ENCODE measurements at places on chromosomes 13 and 19. TPM values are rescaled to one million over a fixed set of nuclear protein-coding genes. Genes with fewer than 3 reads are reported as not detected.

- H3K27me3 ChIP-seq, result peaks cover 13% of the 10 kb centered on the region
- no peak overlapping the region for H3K27ac ChIP-seq
- H3K4me3 ChIP-seq, result no peak overlapping the region
- no peaks in the 10 kb centered on the region for H3K4me1 ChIP-seq
These were observed 2.3 kb downstream of the FUT2 start for GRCh38 chr19:48698046-48698445.

GRCh38 chr13:42652642-42653415, 78.9 kb downstream of the TNFSF11 start:
- H3K27me3 ChIP-seq, result no peaks in the 10 kb centered on the region
- H3K4me1 ChIP-seq, result no peaks in the 10 kb centered on the region
- no peak overlapping the region for H3K27ac ChIP-seq
- H3K36me3 ChIP-seq, result no peaks in the 10 kb centered on the region
- DNase-seq, result no peak
- H3K4me3 ChIP-seq, result no peak overlapping the region

DNA sequence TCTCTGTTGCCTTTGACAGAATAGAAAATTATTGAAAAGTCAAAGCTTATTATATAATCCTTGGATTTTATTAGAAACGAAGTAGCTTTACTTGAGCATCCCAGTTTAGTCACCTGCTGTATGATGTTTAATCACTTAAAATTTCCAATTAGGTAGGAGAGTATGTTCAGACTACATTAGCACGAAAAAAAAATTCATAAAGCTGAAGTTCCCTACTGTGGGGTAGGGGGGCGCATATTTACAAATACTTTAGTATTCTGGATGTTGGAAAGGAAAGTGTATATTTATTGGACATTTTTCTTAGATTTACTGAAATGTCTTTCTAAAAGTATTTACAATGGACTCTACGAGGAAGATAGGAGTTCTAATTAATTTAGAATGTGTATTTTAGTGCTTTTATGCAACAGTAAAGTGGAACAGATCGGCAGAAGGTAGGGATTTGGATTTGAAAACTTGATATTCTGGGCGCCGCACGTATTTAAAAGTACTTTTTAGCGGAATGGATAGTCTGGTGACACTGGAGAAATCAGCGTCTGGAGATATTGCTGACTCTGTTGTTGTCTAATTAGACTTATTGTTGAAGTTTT, 1.9 kb downstream of the CDK8 start:
- H3K4me1 ChIP-seq, result peaks cover 2% of the 10 kb centered on the region
- DNase-seq, result no peak
- H3K27me3 ChIP-seq, result no peaks in the 10 kb centered on the region
- no peaks in the 10 kb centered on the region for H3K36me3 ChIP-seq

DNA sequence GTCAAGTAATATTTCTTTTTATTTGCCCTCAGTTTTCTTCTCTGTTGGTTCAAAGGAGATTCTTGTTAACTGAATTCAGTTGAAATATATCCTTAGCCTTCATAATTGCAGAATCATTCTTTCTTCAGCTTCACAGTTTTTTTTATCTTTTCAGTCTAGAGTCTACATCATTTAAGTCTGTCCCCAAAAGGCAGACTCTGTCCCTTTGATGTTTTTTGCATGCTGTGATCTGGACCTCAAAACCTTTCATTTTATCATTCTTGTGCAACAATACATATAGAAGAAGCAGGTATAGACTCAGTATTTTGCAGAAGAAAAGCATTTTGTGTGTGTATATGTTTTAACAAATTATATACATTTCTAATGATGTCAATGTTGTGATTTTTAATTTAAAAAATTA, 734.8 kb upstream of the GPC6 start:
- H3K27ac ChIP-seq, result no peak overlapping the region
- H3K4me3 ChIP-seq, result no peak overlapping the region
- H3K4me1 ChIP-seq, result no peaks in the 10 kb centered on the region
- no peak for DNase-seq
- no peaks in the 10 kb centered on the region for H3K27me3 ChIP-seq
- no peaks in the 10 kb centered on the region for H3K36me3 ChIP-seq

DNA sequence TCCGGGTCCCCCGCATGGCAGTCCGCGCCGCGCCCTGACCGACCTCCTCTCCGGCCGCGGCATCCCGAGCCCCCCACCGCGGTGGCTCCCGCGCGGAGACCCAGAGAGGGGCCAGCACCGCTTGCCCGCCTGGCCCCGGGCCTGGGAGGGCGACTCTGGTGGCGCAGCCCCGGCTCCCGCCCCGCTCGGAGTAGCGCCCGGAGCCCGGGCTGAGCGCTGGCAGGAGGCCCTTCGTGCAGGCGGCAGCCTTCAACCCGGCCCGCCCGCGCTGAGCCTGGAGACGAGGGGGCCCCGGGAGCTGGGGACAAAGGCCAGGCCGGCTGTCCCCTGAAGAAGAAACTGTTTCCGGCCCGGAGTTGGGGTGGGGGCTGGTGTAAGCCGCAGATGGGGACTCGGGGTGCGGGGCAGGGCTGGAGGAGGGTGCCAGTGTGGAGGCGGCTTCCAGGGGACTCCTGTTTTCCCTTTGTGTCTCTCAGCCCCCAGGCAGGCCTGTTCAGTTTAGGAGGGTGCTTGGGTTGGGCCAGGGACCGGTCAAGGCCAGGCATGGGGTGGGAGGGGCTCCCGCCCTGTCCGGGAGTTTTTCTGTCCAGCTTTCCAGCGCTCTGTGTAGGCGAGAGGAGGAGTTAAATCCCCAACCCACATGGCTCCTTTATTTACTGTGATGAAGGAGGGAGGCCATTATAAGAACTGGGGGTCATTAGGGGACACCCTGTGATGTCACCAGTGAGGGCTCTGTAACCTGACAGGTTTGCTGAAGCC, 935 bp downstream of the LRP3 start:
- H3K4me1 ChIP-seq, result peaks cover 7% of the 10 kb centered on the region
- H3K27ac ChIP-seq, result no peak overlapping the region
- peak; percentile 52 for DNase-seq
- H3K4me3 ChIP-seq, result peak overlapping the region; percentile 56
- H3K36me3 ChIP-seq, result no peaks in the 10 kb centered on the region
- no peaks in the 10 kb centered on the region for H3K27me3 ChIP-seq

- H3K27ac ChIP-seq, result peak overlapping the region; percentile 10
- H3K4me1 ChIP-seq, result no peaks in the 10 kb centered on the region
- H3K36me3 ChIP-seq, result no peaks in the 10 kb centered on the region
- no peak for DNase-seq
These were observed 23.1 kb downstream of the TBC1D4 start for GRCh38 chr13:75458696-75459422.

- H3K4me3 ChIP-seq, result peak overlapping the region; percentile 28
- peaks cover 11% of the 10 kb centered on the region for H3K27me3 ChIP-seq
- peaks cover 20% of the 10 kb centered on the region for H3K4me1 ChIP-seq
- DNase-seq, result peak; percentile 33
- peaks cover 2% of the 10 kb centered on the region for H3K36me3 ChIP-seq
These were observed 757 bp downstream of the WIZ start for GRCh38 chr19:15448778-15449619.

DNA sequence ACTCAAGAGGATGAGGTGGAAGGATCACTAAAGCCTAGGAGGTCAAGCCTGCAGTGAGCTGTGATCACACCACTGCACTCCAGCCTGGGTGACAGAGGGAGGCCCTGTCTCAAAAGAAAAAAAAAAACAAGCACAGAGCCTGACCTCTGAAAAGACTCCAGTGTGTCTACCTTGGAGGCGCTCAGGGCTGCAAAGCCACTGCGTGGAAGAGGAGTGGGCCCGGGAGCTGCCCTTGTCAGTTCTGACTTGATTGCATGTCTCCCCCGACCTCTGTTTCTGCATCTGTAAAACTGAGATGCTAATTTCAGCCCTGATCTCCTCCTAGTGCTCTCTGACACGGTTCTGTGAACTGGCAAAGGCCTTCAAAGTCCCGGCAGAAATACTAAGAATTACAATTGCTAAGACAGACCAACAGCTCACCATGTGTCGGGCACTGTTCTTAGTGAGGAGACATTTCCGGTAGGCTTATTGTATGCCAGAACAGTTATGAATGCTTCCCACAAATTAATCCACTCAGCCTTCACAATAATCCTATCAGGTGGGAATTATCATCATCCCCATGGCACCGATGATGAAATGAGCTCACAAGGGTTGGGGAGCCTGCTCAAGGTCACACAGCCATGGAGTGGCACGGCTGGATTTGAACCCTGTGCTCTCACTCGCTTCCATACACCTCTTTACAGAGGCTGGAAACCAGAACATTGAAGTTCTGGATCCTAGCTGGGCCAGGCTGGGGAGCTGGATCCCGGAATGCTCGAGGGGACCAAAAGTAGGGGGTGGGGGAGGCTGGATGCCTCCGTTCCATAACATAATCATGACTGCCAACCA, 3.5 kb downstream of the AKT2 start:
- no peaks in the 10 kb centered on the region for H3K27me3 ChIP-seq
- DNase-seq, result no peak
- peaks cover 3% of the 10 kb centered on the region for H3K36me3 ChIP-seq
- peak overlapping the region; percentile 10 for H3K27ac ChIP-seq
- H3K4me1 ChIP-seq, result peaks cover 19% of the 10 kb centered on the region
- no peak overlapping the region for H3K4me3 ChIP-seq

GRCh38 chr13:32893176-32893575, 123.0 kb upstream of the KL start:
- H3K4me3 ChIP-seq, result no peak overlapping the region
- no peak overlapping the region for H3K27ac ChIP-seq
- DNase-seq, result no peak
- H3K27me3 ChIP-seq, result no peaks in the 10 kb centered on the region

GRCh38 chr19:45376045-45376724, 5.8 kb upstream of the ERCC2 start:
- no peak overlapping the region for H3K27ac ChIP-seq
- peaks cover 5% of the 10 kb centered on the region for H3K36me3 ChIP-seq
- no peaks in the 10 kb centered on the region for H3K27me3 ChIP-seq
- peaks cover 2% of the 10 kb centered on the region for H3K4me1 ChIP-seq
- H3K4me3 ChIP-seq, result no peak overlapping the region

- H3K4me3 ChIP-seq, result no peak overlapping the region
- H3K4me1 ChIP-seq, result no peaks in the 10 kb centered on the region
- H3K36me3 ChIP-seq, result no peaks in the 10 kb centered on the region
- H3K27me3 ChIP-seq, result no peaks in the 10 kb centered on the region
- no peak overlapping the region for H3K27ac ChIP-seq
- no peak for DNase-seq
These were observed 56.0 kb upstream of the FNDC3A start for GRCh38 chr13:48919751-48920150.

The ACTMAP gene
- 23.7 TPM for total RNA-seq

The IL11 gene
- total RNA-seq, result not detected

The SCAMP4 gene
- 63.4 TPM for total RNA-seq

The KIR2DL1 gene
- 0.46 TPM for total RNA-seq
